H4 (cell line): ENCODE measurements at places on chromosomes 11 and 22.

- no peak for DNase-seq
These were observed 166.1 kb upstream of the API5 start for GRCh38 chr11:43145653-43146052.

- no peak for DNase-seq
These were observed 473.5 kb downstream of the MIAT start for GRCh38 chr22:27130906-27131305.

GRCh38 chr22:25898707-25899365, 156.8 kb downstream of the MYO18B start:
- no peak for DNase-seq

GRCh38 chr22:20095521-20095920, 15.5 kb downstream of the DGCR8 start:
- no peak for DNase-seq
